ENCODE measurements at places on chromosomes 6 and 20.

DNA sequence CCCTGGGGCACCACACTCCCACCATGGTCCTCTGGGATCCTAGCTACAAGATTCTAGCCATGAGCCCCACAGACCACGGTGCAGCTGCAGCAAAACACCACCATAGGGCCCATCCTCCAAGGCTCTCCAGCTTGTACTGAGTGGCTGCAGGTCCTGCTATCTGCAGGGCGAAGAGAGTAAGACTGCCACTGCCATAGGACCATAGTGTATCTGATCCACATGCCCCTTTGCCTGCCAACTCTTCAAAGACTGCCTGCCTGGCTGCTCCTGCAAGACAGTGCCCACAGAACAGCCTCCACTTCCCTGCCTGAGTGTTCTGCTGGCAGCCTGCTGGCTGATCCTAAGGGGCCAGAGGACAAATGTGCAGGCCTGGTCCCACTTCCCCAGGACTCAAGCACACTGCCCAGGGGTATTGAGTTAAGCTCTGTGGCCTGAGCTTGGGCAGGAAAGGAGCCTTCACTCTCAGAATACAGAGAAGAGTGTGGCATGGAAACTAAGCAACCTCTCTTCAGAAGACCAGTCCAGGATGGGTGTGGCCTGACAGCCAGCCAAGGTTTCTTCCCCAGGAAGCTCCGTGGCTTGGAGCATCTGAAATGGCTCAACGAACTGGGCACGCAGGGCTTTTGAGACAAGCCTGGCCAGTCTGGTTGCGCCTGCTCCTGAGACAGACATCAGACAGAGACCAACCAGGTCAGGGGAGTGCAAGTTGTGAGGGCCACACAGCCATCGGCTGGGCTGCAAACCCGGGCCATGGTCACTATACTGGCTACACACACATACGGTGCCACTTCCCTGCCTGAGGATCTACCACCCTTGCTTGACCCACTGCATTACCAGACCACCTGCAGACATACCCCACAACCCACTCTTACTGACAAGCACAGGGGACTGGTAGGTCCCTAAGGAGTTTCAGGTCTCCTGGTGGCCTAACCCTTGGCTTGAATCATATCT, 54.5 kb downstream of the RNGTT start:
- no peak for DNase-seq

GRCh38 chr6:118444796-118445195, 103.3 kb upstream of the PLN start:
- no peak for DNase-seq

GRCh38 chr6:140289186-140289585, 914.7 kb upstream of the CITED2 start:
- DNase-seq = no peak

DNA sequence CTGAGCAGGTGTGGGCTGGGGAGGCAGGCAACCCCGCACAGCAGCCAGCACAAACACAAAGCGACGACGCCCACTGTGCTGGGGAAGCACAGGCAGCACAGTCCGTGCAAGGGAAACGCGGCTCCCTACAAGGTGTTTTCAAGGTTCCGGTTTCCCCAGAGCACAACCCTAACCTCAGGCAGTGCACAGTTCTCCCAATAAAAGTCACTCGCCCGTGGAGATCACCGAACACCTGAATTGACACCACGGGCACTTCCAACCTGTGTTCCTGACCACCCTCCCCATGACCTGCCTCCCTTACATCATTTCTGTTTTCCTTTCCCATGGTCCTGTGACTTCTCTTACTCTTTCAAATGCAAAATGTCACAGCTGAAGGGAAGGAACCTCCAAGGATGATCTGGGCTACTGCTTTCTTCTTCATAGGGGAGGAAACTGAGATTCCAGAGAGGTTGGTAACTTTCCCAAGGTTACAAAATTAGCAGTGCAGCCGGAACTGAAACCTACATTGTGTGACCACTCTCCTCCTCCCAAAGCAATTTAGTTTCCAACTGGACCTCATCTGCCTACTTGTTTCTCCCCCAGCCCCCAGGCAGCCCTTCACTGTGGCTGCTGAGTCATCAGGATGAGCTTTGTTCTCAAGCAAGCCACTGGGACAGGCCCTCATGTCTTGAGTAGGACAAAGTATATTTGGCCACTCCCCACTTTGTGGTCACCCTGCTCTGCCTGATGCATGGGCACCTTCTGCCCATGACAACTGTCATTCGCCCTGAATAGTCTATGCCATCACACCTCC, 125.3 kb downstream of the ATXN1 start:
- no peak for DNase-seq

- no peak for DNase-seq
Observed at GRCh38 chr20:16517946-16518783, 55.1 kb downstream of the KIF16B start.

GRCh38 chr6:167652701-167653095, 174.0 kb upstream of the AFDN start:
- no peak for DNase-seq

- DNase-seq = peak; percentile 57
Observed at GRCh38 chr6:169868458-169868857, 117.0 kb downstream of the ERMARD start.

- DNase-seq = no peak
Observed at GRCh38 chr6:111888928-111889695, 15.9 kb upstream of the FYN start.

GRCh38 chr6:170095273-170095981, 195.5 kb downstream of the DLL1 start:
- DNase-seq = no peak

- DNase-seq = no peak
Observed at GRCh38 chr20:58981628-58982364, 740 bp downstream of the NELFCD start.

- DNase-seq = no peak
Observed at GRCh38 chr6:108630050-108630714, 69.5 kb downstream of the FOXO3 start.

DNA sequence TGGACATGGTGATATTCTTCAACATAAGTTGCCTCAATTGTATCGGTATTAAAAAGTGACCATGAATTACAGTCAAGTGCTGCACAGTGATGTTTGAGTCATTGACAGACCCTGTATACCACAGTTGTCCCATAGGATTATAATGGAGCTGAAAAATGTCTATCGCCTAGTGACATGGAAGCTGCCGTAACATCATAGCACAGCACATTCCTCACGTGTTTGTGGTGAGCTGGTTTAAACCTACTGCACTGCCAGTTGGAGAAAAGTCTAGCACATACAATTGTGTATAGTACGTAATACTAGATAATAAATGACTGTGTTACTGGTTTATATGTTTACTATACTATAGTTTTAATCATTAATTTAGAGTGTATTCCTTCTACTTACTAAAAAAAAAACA, 150.2 kb downstream of the CDH26 start:
- no peak for DNase-seq

GRCh38 chr6:106629103-106629858, at the start of the genes QRSL1 and RTN4IP1:
Gene QRSL1, plus strand, starts transcription at chr6:106629578. Its CDS starts 104 bp downstream, at chr6:106629682.
Gene RTN4IP1, minus strand, starts transcription at chr6:106629498. Its CDS starts 477 bp downstream, at chr6:106629021.
- peak; percentile 67 for DNase-seq

DNA sequence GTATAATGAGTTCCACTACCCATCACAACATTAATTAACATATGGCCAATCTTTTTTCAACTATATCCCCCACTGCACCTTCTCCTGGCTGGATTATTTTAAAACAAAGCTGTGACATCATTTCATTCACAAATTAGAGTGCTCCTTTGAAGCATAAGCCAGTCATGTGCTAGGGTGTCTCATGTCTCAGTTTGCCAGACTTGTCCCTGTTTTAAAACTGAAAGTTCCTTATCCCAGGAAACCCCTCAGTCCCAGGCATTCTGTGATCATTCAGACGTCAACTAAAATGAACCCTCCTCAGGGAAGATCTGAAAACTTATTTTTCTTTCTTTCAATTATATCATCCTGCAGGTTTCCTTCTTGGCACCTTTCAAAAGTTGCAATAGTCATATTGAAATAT, 29.3 kb upstream of the LOC128125822 start:
- no peak for DNase-seq

GRCh38 chr6:136975089-136975715, 53.1 kb downstream of the SLC35D3 start:
- DNase-seq = no peak

DNA sequence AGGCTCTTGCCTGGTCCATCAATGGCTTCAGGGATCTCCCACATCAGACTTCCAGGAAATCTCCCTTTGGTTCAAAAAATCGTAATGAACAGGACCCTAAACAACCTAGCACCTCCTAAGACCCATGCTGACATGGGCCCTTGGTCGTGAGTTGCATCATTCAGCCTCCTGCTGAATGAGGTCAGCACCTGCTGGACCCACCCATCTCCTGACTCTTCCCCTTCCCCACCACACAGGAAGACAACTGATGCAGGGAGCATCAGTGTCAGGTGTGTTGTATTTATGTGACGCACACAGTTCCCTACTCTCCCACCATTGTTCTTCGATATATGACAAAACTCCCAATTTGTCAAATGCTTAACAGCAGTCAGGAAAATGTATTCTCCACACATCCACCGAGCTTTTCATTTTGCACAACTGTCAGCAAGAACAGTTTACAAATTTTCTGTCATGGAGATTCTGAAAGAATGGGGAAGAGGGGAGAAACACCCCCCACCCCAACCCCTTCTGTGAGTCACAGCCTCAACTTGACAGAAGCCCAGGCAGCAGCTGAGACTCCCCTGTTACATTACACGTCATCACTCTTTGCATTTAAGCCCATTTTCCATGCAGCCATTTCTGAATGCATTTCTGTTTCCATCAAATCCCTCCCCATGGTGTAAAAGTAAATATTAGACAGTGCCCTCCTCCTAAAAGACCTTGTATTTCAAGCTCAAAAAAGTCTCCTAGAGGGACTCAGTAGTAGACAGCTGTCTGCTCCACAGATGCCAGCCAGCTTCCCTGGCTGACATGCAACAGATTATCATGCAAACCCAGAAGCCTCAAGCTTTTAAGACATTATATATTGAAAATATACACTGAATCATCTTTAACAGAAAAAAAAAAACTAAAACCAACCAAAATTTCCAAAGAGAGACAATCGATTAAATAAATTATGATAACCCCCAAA, 577.5 kb downstream of the PTPRT start:
- no peak for DNase-seq

GRCh38 chr6:5729080-5729434, 277.7 kb downstream of the NRN1 start:
- no peak for DNase-seq

GRCh38 chr6:17663226-17663625, 43.5 kb downstream of the NUP153 start:
- DNase-seq = no peak

DNA sequence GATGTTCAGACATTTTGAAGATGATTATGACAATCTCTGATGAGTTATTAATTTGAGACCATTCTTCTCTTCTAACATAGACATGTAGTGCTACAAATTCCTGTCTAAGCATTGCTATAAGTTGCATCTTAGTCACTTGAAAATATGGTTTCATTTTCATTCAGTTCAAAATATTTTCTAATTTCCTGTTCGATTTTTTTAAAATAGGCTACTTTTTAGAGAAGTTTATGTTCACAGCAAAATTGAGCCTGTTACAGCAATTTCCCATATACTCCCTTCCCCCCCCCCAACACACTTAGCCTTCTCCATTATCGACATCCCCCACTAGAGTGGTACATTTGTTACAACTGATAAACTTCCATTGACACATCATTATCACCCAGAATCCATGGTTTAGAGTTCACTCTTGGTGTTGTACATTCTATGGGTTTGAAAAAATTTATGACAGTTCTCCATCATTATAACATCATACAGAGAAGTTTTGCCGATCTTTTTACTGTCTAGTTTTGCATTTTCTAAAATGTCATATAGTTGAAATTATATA, 31.2 kb downstream of the PLAGL1 start:
- DNase-seq = no peak
